ENCODE measurements at places on chromosomes 5 and 9. TPM values are rescaled to one million over a fixed set of nuclear protein-coding genes. Genes with fewer than 3 reads are reported as not detected.
A peak's percentile ranks its signal among the peaks of the same experiment; 100 is the strongest.

DNA sequence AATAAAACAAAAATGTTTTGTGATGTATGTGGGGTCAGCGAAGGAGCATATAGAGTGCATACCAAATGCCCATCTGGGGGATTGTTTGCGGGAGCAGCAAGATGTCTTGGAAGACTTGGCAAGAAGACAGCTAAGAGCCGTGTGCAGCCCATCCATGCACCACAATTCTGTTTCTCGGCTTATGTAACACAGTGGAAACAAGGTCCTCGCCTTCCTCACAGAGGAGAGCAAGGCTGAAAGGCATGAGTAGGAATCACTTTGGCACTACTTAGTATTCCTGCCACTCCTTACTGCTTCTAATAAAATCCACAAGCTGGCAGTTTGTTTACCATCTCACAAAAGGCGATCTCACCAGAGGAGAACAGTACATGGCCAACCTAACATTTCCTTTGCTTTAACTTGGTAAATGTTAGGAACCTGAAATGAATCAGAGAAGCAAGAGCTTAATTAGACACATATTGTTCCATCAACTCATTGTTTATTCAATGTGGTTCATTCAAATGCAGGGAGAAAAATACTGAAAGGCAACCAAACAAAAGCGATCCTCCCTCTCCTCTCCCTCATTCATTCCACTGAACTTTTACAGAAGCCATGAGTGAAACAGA lies 648.1 kb downstream of the ACTL7B start:
- DNase-seq: no peak

GRCh38 chr5:149611326-149611725 lies 30.0 kb downstream of the ARHGEF37 start:
- no peak for DNase-seq

DNA sequence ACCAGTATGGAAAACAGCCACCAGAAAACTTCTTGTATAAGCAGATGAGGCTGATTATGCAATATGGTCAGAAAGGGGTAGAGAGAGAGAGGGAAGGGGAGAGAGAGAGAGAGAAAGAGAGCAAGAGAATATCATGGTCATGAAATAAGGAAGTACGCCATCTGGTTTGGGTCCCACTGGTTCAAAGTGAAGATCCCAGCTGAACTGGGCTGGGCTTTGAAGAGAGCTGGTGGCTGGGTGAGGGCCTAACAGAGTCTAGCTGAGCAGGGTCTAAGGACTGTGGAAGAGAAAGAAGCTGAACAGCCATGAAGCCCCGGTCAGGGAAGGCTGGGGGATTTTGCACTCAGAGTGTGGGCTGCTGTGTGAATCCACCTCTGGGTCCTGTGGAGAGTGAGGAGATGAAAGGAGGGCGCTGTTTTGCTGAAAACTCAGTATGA lies 14.6 kb downstream of the TRIM14 start:
- no peak for DNase-seq

- peak; percentile 52 for DNase-seq
Measured at GRCh38 chr9:127519301-127520166, 68.2 kb downstream of the LRSAM1 start.

DNA sequence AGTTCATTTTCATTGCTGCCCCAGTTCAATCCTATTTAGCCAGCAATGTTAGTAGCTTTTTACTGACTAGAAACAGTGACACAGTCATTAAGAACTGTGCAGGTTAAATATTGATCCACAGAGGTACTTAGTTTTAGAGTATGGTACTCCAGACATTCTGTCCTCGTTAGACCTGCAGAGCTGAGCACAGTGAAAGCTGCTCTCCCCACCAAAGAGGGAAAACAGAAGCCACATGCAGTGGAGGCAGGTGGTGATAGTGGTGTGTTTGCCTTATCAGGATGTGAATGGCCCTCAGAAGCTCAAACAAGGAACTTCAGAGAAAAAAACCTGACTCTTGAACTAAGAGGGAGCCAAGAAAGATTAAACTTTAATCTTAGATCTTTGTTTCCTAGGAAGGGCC lies 75.5 kb downstream of the UNC13B start:
- no peak for DNase-seq

DNA sequence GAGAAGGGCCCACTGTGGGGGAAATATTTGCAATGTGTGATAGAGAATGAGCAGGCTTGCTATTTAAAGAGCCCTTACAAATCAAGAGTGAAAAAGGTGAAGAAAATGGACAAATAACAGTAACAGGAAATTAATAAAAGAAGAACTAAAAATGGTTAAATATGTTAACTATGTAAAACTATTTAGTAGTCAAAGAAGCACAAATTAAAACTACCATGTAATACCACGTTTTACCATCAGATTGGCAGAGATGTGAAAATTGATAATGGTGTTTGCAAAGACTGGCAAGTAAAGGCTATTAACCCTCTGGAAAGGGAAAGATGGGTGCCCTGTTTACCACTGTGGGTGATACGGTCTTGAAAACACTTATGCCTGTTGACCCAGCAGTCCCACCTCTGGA lies 23.2 kb upstream of the GRHPR start:
- DNase-seq: no peak

DNA sequence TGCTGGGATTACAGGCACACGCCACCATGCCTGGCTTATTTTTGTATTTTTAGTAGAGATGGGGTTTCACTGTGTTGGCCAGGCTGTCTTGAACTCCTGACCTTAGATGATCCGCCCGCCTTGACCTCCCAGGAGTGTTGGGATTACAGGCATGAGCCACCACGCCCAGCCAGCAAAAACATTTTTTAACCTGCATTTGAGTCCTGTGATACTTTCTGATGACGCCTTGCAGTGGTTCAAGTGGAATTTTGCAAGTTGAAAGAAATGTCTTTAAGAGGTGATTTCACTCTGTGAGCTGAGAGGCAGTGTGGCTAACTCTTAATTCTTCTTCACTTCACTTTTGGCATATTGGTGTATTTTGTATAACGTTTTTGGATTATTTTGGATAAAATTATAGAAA lies 9.1 kb downstream of the ANP32B start:
- no peak for DNase-seq

DNA sequence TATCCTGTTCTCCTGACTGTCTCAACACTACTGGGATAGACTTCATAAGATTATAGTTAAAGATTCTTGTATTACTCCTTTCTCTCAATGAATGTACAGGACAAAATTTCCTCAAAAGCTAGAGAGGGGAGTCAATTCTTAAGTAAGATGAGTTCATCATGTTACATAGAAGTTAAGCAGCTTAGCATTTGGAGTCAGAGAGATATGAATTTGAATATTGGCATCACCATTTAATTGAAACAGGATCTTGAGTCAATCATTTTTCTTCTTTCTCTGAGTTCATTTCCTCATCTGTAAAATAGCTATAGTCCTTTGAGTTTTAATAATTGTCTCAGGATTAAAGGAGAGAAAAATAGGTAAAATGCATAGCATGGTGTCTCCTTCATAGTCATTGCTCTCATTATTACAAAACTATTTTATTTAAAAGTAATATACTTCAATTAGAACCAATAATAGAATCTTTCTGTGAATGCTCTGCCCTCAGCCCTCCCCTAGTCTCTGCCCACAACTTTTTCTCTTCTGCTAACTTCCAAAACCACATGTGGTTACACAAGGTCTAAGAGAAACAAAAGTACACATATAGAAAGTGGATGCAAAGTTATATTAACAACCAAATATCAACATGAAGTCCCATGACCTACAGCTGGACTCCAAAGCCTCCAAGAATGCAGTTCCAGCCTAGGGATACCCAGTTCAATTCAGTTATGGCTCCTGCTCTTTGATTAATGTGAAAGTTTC lies 265.6 kb downstream of the TLE1 start:
- no peak for DNase-seq

DNA sequence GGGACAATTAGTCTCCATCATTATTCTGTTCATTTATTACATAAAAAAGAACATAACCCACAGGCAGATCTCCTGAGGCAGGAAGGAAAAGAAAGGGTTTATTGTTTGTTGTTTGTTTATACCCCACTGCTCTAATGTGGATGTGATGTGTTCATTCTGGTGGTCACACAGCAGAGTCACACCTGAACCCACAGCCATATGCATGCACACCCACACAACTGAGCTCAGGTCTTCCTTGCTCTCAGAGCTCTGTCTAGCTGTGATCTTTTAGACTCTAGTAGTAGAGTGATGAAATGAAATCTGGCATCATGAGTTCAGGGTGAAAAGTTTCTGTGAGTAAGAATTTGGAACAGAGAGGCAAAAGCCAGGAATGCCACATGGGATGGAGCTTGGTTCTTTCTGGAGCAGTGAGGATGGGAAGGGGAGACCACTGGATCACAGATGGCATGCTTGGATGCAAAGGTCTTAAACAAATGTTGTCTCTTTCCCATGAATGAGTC lies 227.0 kb downstream of the PAPPA start:
- no peak for DNase-seq

PCDHGA1 gene
- total RNA-seq: not detected

GAPT gene
- not detected for total RNA-seq

GRCh38 chr9:76707510-76707909 lies 56.7 kb upstream of the PCA3 start:
- no peak for DNase-seq

GRCh38 chr5:6861667-6862066 lies 148.4 kb downstream of the TENT4A start:
- DNase-seq: no peak

GRCh38 chr9:71819115-71819739 lies 50.9 kb upstream of the CEMIP2 start:
- peak; percentile 36 for DNase-seq

- DNase-seq: no peak
Measured at GRCh38 chr9:80995759-80996158, 693.6 kb downstream of the TLE1 start.

DNA sequence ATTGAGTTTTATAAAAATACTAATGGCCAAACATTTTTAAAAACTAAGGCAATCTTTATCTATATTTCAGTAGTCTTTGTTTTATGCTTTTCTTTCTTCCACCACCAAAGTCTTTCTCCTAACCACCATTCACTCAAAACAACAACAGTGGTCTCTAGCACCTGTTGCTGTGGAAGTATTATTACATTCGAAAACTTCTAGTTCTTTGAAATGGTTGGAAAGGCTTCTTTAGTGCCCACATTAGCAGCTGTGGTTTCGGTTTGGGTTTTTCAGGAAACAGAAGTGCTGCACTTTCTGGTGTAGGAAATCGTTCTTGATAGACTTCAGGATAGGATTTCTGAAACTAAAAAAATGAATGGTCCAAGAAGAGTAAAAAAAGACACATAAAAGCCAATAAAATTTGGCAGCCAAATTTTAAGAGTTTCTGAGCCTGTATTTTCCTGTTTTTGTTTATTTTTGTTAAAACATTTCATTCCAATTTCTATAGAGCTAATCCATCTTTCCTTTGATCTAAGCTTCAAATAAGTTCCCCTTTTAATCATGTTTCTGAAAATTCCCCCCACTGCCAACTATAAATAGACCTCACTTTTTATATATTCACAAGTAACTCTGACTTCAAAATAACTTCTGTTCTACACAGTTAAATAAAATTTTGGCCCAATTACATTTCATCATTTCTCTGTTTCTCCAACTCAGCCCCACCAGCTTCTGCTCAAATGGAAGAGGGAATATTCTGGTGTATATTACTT lies 102.2 kb downstream of the DEPDC1B start:
- DNase-seq: no peak

DNA sequence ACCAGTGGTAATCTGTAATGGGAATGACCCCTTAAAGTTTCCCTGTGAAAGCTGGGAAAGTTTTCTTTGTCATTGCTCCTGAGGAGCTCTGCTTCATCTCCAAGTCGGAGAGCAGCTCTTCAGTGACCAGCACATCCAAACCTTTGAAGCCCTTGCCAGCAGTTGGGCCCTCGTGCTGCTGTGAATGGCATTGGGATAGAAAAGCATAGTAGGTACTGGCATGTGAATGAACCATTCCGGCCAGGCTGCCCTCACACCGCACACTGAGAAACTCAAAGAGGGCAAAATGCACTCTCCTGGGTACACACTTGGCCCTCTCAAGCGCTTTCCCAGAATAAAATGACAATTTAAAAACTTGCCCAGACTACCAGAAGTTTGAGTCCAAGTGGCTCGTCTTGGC lies 1135.0 kb upstream of the WWC1 start:
- no peak for DNase-seq

- no peak for DNase-seq
Measured at GRCh38 chr5:100898504-100899346, 4.4 kb downstream of the ST8SIA4 start.

GMCL2 gene
- not detected for total RNA-seq

SLC23A1 gene
- 1.8 TPM for total RNA-seq

GRCh38 chr5:61632064-61632463 lies 300.0 kb downstream of the ZSWIM6 start:
- DNase-seq: no peak

DNA sequence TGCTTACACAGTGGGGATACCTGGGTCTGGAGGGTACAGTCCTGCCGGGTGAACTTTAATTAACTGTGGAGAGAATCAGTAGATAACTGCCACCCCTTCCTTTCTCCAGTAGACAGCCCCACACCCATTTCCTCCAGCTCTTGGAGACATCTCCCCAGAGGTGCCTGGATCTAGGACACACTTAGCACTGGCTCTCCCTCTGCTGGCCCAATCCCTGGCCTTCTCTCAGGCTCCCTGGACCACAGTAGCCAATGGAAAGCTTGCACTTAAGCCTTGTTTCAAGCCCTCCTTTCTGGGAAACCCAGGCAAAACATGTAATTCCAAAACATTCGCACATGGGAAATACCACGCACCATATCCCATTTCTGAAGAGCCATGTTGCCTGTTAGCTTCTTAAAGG lies 169.2 kb upstream of the GAS1 start:
- DNase-seq: no peak

WDR38 gene
- total RNA-seq: not detected

FOXD4L6 gene
- total RNA-seq: not detected

DNA sequence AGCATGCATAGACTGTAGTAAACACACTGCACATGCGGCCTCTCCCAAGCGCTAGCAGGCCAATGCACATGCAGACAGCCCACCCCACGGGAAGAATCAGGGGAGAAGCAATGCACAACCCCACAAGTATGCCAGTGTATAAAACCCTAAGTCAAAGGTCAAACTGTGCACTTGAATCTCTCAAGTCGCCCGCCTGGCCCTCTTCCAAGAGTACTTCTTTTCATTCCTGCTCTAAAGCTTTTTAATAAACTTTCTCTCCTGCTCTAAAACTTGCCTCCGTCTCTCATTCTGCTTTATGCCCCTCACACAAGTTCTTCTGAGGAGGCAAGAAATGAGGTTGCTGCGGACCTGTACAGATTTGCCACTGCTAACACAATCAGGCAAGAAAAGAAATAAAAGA lies 50.4 kb downstream of the PTPDC1 start:
- no peak for DNase-seq

DNA sequence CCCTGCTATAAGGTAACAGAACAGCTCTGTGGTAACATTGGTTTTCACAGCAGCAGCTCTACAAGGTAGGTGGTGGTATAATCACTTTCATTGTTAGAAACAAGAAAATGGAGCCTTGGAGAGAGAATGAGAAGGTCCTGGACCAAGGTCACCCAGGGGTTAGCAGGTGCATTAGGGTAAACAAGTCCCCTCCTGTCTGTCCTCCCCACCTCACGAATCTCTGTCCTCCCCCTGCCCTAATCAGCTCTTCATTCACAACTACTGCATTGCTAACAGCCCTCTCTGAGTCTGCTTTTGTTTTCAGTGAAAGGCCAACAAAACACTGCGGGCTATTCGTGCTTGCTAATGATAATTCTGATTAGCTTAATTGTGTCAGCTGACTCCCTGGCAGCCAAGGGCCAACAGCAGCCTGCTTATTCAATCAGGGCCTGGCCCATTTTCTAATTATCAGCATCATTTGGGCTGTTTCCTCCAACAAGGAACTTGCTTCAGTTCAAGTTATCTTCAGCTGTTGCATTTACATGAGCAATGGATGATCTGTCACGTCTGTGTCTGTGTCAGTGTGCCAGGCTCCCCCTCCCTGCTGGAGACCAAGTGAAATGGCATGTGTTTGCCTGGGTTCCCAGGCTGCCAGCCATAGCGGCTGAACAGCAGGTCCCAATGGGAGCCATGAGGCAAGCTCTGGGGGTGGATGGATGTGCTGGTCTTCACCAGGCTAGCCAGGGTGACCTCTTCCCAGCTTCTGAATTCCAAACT lies 56.7 kb upstream of the EQTN start:
- no peak for DNase-seq

Data from activated CD4-positive, alpha-beta memory T cell treated with anti-CD3 and anti-CD28 coated beads, Interleukin-2, amount 10 ng/mL, durations not matched to agents 7 days and 5 days (primary cell).